ENCODE measurements at places on chromosomes 13 and 19.

DNA sequence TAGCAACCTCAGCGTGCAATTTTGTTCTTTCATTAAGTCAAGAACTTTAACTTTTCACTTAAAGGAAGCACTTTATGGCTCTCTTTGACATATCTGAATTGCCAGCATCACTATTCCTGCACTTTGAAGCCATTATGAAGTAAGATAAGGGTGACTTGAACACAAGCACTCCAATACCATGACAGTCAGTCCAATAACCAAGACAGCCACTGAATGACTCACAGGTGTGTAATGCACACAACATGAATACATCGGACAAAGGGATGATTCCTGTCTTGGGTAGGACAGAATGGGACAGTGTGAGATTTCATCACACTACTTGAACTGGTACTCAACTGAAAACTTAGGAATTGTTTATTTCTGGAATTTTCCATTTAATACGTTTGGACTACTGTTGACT, 233.7 kb upstream of the IPO5 start:
- DNase-seq, result no peak

- DNase-seq, result no peak
Observed at GRCh38 chr19:46932346-46932745, 71.5 kb downstream of the ARHGAP35 start.

GRCh38 chr13:26561651-26562511, 4.4 kb downstream of the WASF3 start:
- DNase-seq, result no peak

DNA sequence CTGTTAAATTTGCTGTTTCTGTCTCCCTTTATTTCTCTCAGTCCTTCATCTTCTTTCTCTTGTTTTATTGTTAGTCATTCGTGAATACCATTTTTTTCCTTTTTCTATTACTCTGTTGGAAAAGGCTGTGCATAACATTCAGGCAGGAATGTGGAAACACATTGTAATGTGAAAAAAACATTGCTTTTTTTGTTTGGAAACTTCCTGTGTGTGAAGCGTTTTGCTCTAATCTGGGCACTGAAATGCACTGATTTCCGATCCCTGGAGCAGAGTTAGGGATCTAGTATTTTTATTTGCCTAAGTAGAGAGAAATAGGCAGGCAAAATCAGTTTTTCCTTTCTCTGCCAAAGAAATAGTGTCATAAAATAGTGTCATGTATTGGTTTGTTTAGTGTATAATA, 155.5 kb downstream of the PCCA start:
- DNase-seq, result no peak

DNA sequence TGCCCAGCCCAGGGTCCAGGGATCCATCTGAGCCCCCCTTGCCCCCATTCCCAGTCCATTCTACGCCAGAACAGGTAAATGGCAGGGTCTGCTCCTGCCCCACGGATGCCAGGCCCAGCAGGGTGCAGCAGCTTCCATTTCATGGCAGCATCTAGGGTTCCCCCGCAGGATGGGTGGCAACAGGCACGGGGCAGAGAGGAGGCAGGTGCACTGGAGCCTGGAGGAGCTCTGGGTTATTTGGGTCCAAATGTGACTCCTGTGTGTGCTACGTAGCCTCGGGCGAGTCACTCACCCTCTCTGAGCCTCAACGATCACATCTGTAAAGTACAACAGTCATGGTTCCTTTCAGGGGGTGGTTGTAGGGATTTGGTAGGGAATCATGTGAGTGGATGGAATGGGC, 27.4 kb downstream of the IL12RB1 start:
- DNase-seq, result no peak

GRCh38 chr13:84566780-84567179, 684.5 kb upstream of the SLITRK1 start:
- no peak for DNase-seq

DNA sequence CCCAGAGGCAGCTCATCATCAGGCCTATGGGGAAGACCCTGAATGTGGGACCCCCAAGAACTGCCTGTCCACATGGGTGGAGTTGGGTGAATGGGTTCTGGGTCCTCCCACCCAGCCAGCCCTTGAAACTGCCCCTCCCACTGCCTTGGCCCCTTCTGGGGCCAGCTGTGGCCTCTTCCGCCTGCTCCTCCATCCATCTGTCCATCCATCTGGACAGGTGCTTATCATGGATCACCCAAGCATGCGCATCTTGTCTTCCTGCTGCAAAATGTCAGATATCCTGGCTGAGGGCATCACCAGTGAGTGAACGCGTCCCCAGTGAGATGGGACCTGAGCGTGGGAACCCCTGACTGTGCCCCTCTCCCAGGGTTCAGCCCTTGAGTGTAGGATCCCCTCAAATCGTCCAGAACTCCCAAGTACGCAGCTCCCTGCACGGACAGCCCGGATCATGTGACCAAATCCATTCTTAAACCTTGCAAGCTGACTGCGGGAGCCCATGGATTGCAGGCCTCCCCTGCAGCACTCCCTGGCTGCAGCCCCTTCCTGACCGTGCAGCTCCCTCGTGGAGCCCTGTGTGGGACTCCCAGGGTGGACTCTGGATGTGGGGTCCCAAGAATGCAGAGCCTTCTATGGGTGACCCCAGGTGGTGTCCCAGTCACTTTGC, 2.0 kb downstream of the STXBP2 start:
- no peak for DNase-seq

GRCh38 chr13:23365652-23366051, 67.8 kb downstream of the SACS start:
- no peak for DNase-seq

GRCh38 chr13:24888291-24888931, 124.4 kb downstream of the RNF17 start:
- DNase-seq, result no peak

DNA sequence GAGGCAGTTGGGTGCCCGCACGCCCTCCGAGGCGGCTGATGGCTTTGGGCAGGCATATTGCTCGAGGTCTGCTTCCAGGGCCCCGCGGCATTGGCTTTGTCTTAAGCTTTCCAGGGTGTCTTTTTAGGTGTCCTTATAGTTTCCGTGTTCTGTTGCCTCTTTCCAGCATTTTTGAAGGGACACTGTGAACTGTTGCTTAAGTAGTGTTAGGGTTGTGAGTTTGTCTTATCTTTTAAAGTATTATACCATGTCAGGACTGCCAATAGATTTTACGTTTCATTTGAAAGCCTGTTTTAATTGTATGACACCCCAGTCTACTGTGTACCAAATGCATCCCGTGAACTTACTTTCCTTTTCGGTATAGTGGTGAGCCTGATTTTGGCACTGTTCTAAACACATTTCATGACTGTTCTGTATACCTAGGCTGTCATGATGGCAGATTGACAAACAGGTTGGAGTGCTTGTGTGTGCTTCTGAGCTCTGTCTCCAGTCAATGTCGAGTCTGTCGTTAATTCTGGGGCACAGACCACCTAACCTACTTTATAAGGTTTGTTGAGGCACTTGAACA, 656 bp downstream of the PCCA start:
- DNase-seq, result no peak

- DNase-seq, result no peak
Observed at GRCh38 chr19:28956961-28957360, 256.0 kb downstream of the UQCRFS1 start.

GRCh38 chr13:31433207-31433606, 233.4 kb downstream of the B3GLCT start:
- DNase-seq, result no peak

DNA sequence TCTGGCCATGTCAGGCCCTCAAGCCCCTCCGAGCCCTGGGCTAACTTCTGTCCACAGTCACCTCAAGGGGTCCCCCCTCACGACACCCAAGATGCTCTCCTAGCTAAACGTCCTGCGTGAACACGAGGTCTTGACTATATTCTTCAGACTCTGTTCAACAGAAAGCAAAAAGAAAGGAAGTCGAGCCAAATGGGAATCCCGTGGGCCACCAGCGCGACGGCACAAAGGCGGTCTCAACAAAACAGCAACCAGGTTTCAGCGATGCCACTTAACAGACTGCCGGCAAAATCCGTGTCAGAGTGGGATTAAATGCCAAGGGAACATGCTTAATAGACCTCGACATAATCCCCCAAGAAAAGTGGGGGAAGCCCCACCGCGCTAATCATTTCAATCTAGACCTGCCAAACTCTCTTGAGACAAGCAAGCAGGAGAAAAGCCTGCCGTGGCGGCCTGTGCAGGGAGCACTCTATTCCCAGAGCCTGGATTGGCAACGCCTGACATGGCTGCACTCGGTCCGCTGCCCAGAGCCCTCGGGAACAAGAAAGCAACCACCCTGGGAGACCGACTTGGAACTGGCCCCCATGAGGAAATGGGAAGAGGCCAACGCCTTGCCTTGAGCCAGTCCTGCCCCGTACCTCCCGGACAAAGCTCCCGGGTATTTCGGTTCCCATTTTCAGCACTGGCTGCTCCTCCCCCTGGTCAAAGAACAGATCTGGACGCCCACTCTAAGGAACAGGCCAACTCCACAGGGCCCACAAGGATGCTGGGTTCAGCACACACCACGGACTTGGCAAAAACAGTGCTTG, 16.0 kb downstream of the ZC3H4 start:
- DNase-seq, result no peak

DNA sequence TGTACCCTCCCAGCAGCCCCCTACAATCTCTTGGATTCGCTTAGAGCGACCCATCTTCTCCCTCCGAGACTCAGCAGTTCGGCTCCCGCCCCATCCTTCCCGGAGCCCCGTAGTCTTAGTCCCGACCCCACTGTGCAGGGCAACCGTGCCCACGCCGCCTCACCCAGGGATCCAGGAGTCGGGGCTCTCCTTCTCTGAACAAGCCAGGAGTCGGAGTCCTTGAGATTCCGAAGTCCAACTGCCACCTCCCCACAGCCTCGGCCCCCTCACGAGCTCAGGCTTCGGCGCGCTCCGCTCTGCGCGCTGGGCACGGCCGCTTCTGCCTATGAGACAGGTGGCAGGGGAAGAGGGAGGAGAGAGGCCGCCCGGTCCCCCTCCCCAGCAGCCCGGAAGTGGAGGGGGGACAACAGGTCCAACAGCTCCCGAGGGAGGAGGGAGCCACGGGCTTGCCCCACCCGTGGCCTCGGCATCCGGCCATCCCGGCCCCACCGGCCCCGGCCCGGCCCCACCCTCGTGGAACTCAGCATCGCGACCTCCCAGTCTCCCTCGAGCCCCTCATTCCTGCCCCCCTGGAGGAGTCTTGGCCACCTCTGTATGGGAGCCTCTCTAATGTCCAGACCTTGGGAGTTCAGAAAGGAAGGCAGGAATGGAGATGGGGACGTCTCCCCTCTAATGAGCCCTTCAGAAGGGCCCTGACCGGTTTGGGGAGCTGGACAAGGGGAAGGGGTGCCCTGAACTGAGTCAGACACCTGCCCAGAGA, at the start of gene PHLDB3:
TSS of gene PHLDB3 (minus strand) at position 321 of the 760 bp plus-strand sequence. CDS start 628 bp downstream, outside the sequence.
- no peak for DNase-seq

GRCh38 chr19:48511800-48512503, at the start of gene LMTK3:
Gene LMTK3, minus strand, starts transcription at chr19:48511835. Its CDS starts 259 bp downstream, at chr19:48511576.
- no peak for DNase-seq

Measured in NCI-H1048 (cell line).